IMR-90 (cell line): ENCODE measurements at places on chromosomes 11 and 22.

DNA sequence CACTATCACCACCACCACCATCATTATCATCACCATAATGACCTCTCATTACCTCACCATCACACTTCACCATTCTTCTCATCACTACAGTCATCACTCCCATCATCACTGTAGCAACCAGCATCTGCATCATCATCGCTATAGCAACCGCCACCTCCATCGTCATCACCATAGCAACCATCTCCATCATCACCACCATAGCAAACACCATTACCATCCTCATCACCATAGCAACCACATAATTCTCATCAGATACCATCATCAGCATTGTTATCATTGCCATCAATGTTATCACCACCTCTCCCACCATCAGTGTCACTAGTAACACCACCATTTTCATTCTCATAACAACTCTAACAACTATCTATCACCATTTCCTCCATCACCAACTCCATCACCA is 23.1 kb upstream of the CD82 start:
- H3K4me1 ChIP-seq: no peaks in the 10 kb centered on the region
- H3K36me3 ChIP-seq: no peaks in the 10 kb centered on the region
- no peak overlapping the region for H3K27ac ChIP-seq
- DNase-seq: no peak

DNA sequence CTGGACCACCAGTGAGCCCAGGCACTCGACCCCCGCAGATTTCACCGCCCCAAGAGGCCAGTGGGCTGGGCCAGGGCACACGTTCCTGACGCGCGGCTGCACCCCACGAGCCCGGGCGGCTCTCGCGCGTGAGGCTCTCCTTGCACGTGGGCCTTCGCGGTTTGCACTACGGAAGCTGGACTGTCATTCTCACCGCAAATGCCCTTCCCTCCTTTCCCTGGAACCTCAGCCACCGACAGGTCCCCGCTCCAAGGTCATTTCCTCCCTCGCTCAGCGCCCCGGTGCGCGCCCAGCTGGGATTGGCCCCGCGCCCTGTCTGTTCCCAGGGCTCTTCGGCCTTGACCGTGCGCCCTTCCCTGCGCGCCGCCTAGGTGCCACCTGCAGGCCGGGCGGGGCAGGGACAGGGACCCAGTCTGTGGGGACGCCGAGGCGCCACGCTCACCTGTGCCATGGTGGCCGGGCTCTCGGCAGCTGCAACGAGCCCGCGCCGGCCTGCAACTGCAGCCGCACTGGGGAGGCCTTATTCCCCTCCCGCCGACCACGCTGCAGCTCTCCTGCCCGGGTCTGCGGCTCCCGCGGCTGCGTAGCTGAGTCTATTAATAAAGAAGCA is 2.1 kb upstream of the CPT1A start:
- no peaks in the 10 kb centered on the region for H3K36me3 ChIP-seq
- no peak for DNase-seq
- H3K4me1 ChIP-seq: peaks cover 11% of the 10 kb centered on the region
- H3K27ac ChIP-seq: no peak overlapping the region
- H3K27me3 ChIP-seq: peaks cover 17% of the 10 kb centered on the region

DNA sequence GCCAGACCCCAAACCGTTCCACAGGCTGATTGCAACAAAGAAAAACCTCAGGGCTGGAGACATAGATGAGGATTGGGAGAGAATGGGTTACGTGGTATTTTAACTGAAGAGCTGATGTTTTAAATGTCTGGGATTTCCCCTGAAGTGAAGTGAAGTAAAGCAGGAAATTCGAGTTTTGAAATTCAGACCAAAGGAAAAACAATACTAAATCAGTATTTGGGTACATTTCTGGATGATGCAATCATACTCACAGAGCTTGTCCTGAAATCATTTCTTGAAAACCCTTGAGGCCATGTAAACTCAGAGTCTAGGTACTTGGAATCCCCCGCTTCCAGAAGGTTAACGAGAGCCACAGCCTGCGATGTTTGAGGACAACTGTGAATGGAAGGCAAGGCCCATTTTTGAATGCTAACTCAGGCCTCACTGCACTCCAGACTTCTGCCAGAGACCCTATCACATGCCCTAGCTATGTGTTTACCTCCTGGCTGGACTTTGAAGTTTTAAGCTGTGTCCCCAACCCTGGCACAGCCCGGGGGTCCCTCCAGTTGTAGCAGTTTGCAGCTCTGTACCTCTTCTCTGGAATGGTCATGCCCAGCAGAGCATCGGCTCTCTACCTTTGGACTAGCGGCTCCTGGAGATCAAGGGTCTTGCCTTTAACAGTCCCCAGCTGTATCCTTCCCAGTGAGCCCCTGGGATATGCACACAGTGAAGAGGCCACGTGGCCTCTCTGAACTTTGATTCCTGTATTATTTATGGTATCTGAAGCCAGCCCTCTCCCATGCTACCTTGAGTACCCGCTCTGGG is 5.4 kb upstream of the FTH1 start:
- H3K4me1 ChIP-seq: peaks cover 33% of the 10 kb centered on the region
- DNase-seq: peak; percentile 91
- no peaks in the 10 kb centered on the region for H3K27me3 ChIP-seq
- no peaks in the 10 kb centered on the region for H3K36me3 ChIP-seq
- no peak overlapping the region for H3K4me3 ChIP-seq

- H3K4me1 ChIP-seq: peaks cover 33% of the 10 kb centered on the region
- DNase-seq: no peak
- H3K4me3 ChIP-seq: no peak overlapping the region
- H3K27me3 ChIP-seq: no peaks in the 10 kb centered on the region
- H3K36me3 ChIP-seq: peaks cover 33% of the 10 kb centered on the region
Observed at GRCh38 chr11:45860348-45860747, 13.1 kb downstream of the CRY2 start.

DNA sequence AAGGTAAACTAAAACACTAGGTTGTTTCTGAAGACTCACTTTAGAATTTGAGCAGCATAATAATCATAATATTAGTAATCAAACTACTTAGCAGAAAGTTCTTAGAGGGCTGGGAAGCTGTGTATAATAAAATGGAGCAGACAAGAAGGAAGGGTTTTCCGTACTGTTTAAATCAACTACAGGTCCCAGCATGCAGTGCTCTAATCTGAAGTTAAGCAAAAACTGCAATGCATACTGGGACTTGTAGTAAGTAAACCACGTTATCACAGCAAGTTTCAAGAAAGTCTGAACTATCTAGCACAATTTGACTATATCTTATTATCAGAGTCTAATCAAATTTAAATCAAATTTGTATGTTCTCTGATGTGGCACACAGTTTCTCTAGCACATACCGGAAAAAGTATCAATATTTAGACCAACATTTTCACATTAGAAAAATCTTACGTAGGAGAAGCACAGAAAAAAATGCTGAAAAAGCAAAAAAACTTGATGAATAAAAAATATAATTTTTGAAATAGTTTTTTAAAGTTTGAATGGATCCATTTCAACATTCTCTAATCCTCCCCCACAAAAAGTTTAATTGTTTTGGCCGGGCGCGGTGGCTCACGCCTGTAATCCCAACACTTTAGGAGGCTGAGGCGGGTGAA is 8.2 kb downstream of the PHF21A start:
- H3K27ac ChIP-seq: no peak overlapping the region
- no peaks in the 10 kb centered on the region for H3K27me3 ChIP-seq
- no peak overlapping the region for H3K4me3 ChIP-seq
- DNase-seq: peak; percentile 68
- H3K36me3 ChIP-seq: no peaks in the 10 kb centered on the region
- no peaks in the 10 kb centered on the region; the same call in 1 of the 2 replicates for H3K4me1 ChIP-seq

DNA sequence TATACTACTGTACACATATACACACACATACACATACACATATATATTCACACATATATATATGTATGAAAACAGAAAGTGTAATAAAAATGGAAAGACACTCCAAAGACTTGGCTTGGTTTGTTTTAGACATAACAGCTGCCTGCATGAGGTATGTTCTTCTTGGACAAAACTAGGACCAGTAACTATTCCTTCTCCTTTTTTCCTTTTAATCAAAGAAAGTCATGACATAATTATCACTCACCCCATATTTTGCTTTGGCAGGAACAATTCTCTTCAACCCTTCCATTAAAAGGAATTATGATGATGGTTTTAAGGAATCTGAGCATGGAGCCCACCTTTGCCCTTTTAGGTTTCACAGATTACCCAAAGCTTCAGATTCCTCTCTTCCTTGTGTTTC is at the start of gene OR5D14:
TSS of gene OR5D14 (plus strand) at position 301 of the 400 bp plus-strand sequence. CDS start at position 301, 0 bp downstream.
- H3K27me3 ChIP-seq: no peaks in the 10 kb centered on the region
- no peaks in the 10 kb centered on the region for H3K4me1 ChIP-seq
- no peak for DNase-seq

DNA sequence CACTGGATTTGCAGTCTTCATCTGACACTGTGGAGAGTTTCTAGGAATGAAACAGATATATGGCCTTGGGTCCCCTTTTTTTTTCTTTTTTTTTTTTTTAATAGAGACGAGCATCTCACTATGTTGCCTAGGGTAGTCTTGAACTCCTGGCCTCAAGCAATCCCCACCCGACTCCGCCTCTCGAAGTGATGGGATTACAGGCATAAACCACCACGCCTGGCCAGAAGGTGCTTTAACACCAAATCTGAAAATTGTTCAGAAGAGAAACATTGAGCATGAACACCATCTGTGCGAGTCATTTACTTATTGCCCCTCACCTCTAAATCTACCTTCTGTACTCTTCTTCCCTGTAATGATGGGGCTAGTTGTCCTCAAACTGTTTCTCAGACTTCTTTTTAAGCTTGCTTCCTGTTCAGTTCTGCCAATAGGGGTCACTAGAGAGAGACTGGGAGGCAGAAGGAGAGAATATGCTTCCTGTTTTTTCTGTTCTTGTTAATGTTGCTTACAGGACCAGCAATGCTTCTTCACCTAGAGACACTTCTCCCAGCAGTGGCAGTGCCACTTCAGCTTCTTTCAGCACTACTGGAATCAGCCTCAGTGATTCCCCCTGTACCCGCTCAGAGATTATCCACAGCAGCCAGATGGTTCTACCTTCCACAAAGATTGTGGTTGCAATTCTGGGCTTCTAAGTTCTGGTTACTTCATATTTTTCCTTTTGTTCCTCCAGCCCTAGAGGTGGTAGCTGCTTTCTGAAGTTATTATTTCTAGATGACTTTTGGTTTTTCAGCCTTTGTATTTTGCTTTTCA is 20.8 kb upstream of the ZBED5 start:
- H3K27me3 ChIP-seq: no peaks in the 10 kb centered on the region
- H3K4me3 ChIP-seq: no peak overlapping the region
- peaks cover 2% of the 10 kb centered on the region; the same call in 1 of the 2 replicates for H3K4me1 ChIP-seq
- DNase-seq: peak; percentile 72
- H3K27ac ChIP-seq: 0 out of 2 replicates have a peak overlapping the region, but pooled peaks have one; percentile 8

DNA sequence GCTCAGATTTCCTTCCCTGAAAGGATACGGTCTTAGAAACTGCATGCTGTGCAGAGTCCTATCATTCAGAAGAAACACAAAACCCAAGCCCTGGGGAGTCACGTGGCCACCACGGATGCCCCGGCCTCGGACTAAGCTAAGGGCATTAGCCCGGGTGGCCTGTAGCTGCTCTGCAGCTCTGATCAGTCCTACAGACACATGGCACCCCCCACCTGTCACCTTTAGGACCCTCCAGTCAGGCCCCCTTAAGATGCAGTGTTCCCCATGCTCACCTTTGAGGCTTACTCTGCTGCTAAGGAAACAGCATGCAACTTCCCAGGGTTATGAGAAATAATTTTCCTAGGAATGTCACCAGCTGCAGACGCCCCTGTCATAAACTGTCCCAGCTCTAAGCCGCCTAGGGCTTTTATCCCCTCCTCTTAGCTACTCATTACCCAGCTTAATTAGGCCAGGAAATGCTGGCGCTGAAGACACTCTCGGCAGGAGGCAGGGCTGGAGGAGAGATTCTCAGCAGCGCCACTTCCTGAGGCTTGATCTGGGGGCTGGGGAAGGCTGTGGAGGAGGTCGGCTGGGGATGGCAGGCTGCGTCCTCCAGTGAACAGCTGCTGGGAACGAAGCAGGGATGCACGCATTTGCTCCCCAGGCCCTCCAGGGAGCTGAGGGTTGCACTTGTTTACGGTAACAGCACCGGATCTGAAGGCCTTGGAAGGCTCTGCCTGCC is 47.2 kb upstream of the ADA2 start:
- no peak for DNase-seq
- no peak overlapping the region for H3K4me3 ChIP-seq
- H3K36me3 ChIP-seq: no peaks in the 10 kb centered on the region
- H3K27ac ChIP-seq: no peak overlapping the region

DNA sequence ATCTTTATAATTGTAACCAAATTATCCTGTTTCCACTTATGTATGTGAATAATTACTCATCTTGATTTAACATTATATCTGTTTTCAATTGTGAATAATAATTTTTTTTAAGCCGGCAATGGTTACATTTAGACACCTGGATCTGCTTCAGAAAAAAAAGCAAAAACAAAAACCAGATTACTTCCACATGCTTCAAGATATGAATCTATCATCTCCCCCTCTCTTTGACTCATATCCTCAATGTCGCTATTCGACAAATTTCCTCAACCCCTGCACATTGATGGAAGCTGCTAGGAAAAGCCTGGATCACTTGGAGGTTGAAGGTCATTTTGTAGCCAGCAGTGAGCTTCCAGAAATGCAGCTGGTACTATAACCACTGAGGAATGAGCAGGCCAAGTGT is 42.7 kb downstream of the SLC1A2 start:
- no peaks in the 10 kb centered on the region for H3K36me3 ChIP-seq
- H3K4me3 ChIP-seq: no peak overlapping the region
- H3K27me3 ChIP-seq: no peaks in the 10 kb centered on the region
- peak; percentile 74 for DNase-seq
- peaks cover 4% of the 10 kb centered on the region; the same call in 1 of the 2 replicates for H3K4me1 ChIP-seq

DNA sequence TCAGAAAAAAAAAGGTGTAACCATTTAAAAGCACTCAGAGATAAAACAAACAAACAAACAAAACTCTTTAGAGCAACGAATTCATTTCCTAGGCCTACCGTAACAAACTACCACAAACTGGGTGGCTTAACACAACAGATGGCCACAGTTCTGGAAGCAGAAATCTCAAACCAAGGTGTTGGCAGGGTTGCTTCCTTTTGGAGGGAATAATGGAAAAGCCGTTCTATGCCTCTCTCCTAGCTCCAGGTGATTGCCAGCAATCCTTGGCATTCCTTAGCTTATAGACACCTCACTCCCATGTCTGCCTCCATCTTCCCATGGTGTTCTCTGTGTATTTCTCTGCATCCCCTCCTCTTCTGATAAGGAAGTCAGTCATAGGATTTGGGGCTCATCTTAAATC is 200.4 kb downstream of the RAB38 start:
- no peaks in the 10 kb centered on the region for H3K36me3 ChIP-seq
- no peaks in the 10 kb centered on the region for H3K4me1 ChIP-seq
- DNase-seq: no peak
- H3K4me3 ChIP-seq: no peak overlapping the region
- no peaks in the 10 kb centered on the region for H3K27me3 ChIP-seq

GRCh38 chr22:47333625-47334024 is 571.2 kb downstream of the TBC1D22A start:
- H3K27me3 ChIP-seq: no peaks in the 10 kb centered on the region
- peak; percentile 71 for DNase-seq
- no peak overlapping the region for H3K4me3 ChIP-seq
- H3K4me1 ChIP-seq: peaks cover 6% of the 10 kb centered on the region
- H3K27ac ChIP-seq: no peak overlapping the region
- H3K36me3 ChIP-seq: no peaks in the 10 kb centered on the region

GRCh38 chr11:119573858-119574257 is 150.9 kb upstream of the THY1 start:
- no peak overlapping the region for H3K4me3 ChIP-seq
- no peaks in the 10 kb centered on the region; the same call in 1 of the 2 replicates for H3K4me1 ChIP-seq
- no peak overlapping the region for H3K27ac ChIP-seq
- no peak for DNase-seq
- H3K27me3 ChIP-seq: peaks cover 16% of the 10 kb centered on the region
- no peaks in the 10 kb centered on the region for H3K36me3 ChIP-seq
